ENCODE measurements at places on chromosomes 3 and 15.

- DNase-seq = no peak
These were observed at the start of gene PRSS50 for GRCh38 chr3:46717447-46718231. PRSS50 (minus strand) TSS chr3:46717869; CDS start chr3:46717824, 45 bp downstream.

DNA sequence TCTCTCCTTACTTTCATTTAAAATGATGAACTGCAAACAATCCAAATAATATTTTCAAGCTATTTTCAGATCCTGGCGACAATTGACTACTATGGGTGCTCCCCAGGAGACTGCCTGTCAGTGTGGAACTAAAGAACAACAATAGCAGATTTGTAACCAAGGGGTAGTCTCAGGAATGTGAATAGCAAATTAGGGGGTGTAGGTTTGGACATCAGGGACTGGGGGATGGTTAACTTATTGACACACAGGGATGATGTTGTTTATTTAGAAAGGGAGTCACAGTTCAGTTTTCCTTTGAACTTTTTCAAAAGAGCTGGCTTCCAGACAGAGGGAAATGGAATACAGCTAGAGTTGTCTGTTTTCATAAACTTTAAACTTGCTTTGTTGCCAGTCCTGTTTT lies 229.8 kb downstream of the LRTM1 start:
- DNase-seq = no peak

- no peak for DNase-seq
These were observed 2.3 kb downstream of the TTC23 start for GRCh38 chr15:99247062-99247461.

GRCh38 chr3:111496894-111497559 lies 45.0 kb upstream of the CD96 start:
- DNase-seq = no peak
